Immature natural killer cell (primary cell): ENCODE measurements at places on chromosomes 16 and 17. TPM values are rescaled to one million over a fixed set of nuclear protein-coding genes. Genes with fewer than 3 reads are reported as not detected.
A peak's percentile ranks its signal among the peaks of the same experiment; 100 is the strongest.

TP53TG3 gene
- polyA plus RNA-seq = not detected

CSHL1 gene
- polyA plus RNA-seq = not detected

KRTAP9-8 gene
- not detected for polyA plus RNA-seq

TERB1 gene
- not detected for polyA plus RNA-seq

TMEM97 gene
- polyA plus RNA-seq = 9.8 TPM

NPIPB8 gene
- not detected for polyA plus RNA-seq

DNA sequence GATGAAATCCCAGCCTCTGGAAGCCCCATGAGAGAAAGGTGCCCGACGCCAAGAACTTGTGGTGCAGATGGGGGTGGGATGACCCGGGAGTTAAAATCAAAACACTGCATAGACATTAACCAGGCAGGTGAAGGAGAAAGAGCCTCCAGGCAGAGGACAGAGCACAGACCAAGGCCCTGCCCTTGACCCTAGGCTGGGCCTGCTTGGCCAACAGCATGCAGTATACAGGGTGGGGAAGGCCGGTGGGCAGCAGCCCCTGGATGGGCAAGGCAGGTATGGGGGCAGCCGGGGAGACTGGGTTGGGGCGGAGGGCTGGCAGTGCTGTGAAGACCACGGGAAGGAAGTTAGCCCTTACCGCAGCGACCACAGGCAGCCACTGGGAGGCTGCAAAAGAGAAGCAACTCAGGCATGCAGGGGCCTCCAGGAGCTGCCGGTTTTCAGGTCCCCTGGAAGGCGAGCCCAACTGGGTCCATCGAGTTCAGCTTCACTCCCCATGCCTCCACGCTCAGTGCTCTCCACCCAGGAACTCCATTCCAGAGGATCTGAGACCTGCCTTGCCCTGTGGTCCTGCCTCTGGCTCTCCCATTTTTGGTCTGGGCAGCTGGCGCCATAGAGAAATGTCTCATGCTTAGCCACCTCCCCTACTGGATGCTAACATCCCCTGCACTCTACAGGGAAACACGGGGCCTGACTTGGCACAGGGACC, 81.2 kb downstream of the C16orf95 start:
- DNase-seq = peak; percentile 28

DNA sequence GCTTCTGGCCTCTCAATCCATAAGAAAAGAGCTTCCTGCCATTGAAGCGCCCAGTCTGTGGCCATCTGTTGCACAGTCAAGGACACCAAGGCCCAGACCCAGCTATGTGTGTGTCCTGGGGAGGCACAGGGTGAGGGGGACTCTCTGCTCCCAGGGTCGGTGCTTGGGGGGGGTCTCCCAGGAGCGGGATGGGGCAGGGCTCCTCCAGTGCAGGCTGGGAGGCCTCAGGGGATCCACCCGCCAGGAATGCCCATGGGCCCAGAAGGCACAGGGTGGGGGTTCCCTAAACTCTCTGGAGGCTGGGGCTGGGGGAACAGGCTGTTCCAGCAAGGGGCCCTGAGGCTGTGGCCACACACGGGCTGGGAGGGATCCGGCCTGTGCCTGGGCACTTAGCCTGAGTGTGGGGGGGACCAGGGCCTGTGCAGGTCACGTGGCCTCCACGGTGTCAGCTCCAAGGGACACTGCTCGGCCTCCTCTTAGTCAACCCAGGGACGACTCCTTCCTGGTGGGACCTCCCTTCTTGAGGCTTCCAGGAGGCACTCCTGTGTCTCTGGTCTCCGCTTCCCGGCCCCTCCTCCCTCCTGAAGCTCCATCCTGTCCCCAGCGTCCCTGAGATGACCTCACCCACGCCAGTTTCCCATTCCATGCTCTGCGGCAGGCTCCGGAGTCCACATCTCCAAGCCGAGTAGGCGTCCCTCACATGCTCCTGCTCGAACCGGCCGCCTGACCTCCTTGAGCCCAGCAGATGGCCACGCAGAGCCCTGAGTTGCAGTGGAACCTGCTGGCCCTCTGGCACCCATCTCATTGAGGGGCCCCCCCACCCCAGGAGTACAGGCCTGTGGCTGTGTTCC, 23.1 kb upstream of the BAHCC1 start:
- no peak for DNase-seq

GRCh38 chr17:15194859-15195277, 70.3 kb downstream of the PMP22 start:
- DNase-seq = no peak

GRCh38 chr17:80124351-80124981, 22.5 kb downstream of the EIF4A3 start:
- no peak for DNase-seq
